NCI-H524 (cell line): ENCODE measurements at places on chromosomes 4 and X.

DNA sequence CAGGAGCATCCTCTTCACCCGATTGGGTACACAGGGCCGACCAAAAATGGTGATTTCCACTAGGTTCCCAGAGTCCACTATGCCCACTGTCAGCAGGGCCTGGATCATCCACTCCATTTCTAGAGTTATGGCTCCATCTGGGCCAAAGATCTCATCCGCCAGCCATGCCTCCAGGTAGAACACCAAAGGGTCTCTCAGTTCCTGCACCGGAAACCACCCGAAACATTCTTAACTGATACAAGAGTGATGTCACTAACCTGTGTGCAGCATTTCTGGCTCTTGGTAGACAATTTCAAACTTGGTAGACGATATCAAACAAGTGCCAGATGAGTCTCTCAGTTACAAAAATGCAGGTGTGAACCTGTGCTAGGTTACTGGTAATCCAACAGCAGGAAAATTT, 306.1 kb downstream of the BCOR start:
- DNase-seq: no peak

DNA sequence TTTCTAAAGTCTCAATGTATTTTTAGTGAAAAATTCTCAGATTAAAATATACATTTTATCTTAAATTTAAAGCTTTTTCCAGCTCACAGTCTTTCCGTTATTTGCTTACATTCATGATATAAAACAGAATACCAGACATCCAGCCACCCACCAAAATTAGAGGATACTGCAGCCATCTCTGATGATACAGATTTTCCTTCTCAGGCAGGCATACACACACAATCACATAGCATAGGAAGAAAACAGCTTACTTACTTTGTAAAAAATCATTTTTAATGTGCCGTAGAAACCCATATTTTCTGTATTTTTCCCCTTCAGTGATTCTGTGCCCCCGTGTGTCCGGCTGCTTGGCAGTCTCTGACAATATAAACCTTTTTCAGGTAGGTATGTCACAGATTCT, 183.7 kb downstream of the FBXW7 start:
- DNase-seq: no peak

- no peak for DNase-seq
Observed at GRCh38 chrX:40462795-40463194, 118.0 kb upstream of the ATP6AP2 start.

DNA sequence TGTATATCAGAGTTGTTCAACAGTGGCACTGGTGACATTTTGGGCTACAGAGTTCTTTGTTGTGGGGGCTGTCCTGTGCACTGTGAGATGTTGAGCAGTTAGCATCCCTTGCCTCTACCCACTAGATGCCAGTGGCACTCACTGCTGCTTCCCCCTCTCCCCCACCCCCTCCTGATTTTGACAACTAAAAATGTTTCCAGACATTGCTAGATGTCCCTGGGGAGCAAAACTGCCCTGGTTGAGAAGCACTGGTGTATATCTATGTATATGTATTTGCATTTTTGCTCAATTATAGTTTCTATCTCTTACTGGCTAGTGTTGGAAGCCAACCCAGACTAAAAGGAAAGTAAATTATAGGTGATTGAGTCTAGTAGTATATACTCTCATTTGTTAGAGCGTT, 2.4 kb downstream of the TMEM131L start:
- DNase-seq: no peak

- DNase-seq: peak; percentile 29
Observed at GRCh38 chr4:97953171-97953941, 189.9 kb downstream of the STPG2 start.
